ENCODE measurements at places on chromosomes 4 and X.

DNA sequence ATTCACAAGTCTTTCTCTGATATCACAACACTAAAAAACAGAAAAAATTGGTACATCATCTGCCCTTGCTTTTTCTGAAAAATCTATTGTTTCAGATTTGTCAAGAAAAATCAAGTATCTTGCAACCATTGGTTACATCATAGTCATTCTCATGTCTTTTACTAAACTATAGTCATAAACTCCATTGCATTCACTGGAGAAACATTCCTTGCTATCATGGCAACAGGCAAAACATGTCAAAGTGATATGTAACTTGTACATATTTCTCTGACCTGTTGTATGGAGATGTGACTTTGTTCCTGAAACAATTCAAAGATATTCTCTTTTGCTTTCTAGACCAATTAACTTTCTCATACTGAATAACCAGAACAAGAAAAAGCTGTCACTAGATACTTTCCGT is 121.9 kb upstream of the ANK2 start:
- no peak for DNase-seq

DNA sequence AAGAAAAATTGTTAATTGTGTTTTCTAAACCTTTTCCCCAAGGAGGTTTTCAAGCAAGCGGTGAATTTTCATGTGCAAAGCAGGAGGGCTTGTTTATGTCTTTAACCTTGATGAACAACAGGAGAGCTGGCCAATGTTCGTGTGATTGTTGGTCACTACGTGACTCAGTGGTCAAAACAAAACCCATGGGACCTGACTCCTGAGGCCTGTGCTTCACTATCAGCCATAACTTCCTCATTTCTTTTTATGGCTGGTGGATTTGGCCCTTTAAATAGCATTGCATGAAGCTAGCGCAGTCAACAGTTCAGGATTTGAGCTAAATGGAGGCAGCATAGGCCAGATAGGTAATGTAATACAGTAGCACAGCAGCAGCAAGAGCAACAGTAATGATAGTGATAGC is 80.5 kb downstream of the MID1IP1 start:
- no peak for DNase-seq

GRCh38 chrX:46683048-46683447 is 75.9 kb downstream of the SLC9A7 start:
- DNase-seq, result no peak

DNA sequence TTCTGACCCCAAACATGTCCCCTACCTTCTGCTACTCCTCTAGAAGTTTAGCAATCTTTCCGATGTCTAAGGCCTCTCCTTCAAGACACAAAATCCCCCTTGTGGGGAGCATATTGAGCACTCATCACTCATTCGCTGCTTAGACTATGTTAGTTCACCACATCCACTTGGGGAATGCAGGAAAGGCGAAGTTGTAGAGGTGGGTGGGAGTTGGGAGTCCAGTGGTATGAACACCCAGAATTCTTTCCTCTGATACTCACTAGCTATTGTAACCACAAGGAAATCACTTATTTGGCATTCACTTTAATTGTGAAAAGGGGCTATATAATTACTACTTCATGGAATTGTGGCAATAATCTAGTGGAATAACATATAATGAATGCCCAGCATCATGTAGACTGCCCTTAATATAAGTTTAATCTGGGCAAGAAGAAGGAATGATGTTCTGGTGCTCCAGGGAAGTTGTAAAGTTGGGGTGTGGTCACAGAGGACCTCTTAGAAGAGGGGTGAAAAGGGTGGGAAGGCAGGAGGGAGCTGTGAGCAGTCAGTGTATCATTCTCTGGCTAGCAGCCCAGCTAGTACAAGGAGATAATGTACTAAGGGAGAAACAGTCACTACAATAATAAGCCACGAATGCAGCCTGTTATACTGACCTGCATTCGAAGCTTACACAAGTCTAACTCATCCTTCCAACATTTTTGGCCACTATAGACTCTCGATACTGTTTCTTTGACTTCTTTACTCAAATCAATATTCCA is 468.2 kb upstream of the DIPK2B start:
- no peak for DNase-seq

- DNase-seq, result no peak
These were observed 12.9 kb upstream of the WDR1 start for GRCh38 chr4:10129196-10130177.

Measured in hematopoietic multipotent progenitor cell treated with erythropoietin and hydrocortisone succinate and interleukin-3 and kit ligand, for 8 days (in vitro differentiated cells).